ENCODE measurements at places on chromosomes 11 and 22.
A peak's percentile ranks its signal among the peaks of the same experiment; 100 is the strongest.

GRCh38 chr11:62539238-62539925 lies 7.2 kb downstream of the AHNAK start:
- peak; percentile 77 for DNase-seq

GRCh38 chr11:43516316-43516850 lies 157.7 kb downstream of the TTC17 start:
- no peak for DNase-seq

- no peak for DNase-seq
Observed at GRCh38 chr11:13101644-13102512, 92.8 kb downstream of the RASSF10 start.

DNA sequence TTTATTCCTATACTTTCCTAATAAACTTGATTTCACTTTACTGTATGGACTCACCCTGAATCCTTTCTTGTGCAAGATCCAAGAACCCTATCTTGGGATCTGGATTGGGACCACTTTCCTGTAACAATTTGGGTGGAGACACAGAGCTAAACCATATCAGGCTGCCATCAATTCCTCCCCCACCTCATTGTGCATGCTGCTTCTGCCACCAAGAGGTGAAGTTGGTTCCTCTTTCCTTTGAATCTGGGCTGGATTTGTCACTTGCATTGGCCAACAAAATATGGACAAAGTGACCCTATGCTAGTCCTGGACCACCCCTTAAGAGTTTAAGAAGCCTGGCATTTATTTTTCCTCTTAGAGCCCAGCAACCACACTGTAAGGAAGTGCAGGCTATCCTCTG lies 39.4 kb upstream of the CEP295 start:
- DNase-seq = no peak

GRCh38 chr22:47166446-47167016 lies 404.1 kb downstream of the TBC1D22A start:
- no peak for DNase-seq

GRCh38 chr11:112400476-112401014 lies 139.9 kb upstream of the PLET1 start:
- DNase-seq = no peak

DNA sequence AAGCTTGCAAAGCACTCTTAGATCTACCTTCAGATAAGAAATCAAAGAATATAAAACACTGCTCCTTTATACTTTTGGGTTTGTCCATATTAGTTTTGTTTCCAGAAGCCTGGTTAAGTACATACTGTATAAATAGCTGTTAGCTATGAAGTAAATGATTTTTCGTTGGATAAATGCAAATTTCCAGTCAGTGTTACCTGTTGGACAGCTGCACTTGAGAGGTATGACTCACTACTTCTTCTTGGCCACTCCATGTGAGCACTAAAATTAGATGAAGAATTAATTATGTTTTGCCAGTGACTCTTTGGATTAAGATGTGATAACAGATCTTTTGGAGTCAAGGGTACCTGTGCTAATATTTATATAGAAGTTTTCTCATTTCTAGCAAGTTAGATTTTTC lies 9.5 kb upstream of the TSG101 start:
- no peak for DNase-seq

GRCh38 chr11:76237000-76237649 lies 30.8 kb upstream of the WNT11 start:
- no peak for DNase-seq

- DNase-seq = no peak
Observed at GRCh38 chr11:34915136-34916014, 804 bp downstream of the APIP start.

GRCh38 chr11:130429120-130429681 lies 792 bp upstream of the ADAMTS8 start:
- no peak for DNase-seq

GRCh38 chr11:2109541-2110019 lies 29.6 kb downstream of the IGF2 start:
- no peak for DNase-seq

DNA sequence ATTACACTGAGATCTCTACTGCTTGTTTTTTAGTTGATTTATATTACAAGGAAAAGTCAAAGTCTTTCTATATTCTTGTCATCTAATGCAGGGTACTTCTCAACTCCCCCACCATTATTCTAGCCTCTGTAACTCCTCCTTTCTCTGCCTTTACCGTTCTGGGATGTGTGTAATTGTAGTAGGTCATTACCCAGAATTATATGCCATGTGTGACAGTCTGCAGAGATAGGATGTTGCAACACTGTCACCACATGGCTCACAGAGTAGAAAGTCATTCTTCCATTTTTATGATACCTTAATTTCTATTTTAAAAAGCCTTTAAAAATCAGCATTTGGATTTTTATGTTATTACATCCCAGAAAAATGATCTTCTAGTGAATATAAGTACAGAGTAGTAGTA lies 32.7 kb downstream of the ZNF143 start:
- no peak for DNase-seq

GRCh38 chr22:31818481-31819392 lies 64.9 kb downstream of the DEPDC5 start:
- no peak for DNase-seq

DNA sequence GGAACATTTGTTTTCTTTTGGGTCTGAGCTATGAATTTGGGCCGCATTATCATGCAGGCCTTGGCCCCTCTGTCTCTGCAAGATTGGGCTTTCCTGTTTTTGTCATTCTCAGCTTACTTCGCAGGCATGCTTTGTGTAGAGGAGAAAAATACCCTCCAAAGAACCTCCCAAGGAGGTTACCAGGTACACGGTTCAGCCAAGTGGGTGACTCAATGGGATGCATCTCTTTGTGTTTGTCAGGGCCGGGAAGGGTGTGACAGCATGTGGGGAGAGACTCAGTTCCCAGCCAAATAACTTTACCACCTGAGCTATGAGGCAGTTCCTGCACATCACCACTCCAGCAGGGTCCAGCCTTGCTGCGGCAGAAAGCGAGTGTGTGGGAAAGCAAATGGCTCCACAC lies 47.8 kb upstream of the CLDN5 start:
- no peak for DNase-seq

GRCh38 chr22:20792966-20793728 lies 19.2 kb downstream of the SERPIND1 start:
- DNase-seq = no peak

GRCh38 chr11:71309611-71310010 lies 57.2 kb upstream of the SHANK2 start:
- DNase-seq = no peak

DNA sequence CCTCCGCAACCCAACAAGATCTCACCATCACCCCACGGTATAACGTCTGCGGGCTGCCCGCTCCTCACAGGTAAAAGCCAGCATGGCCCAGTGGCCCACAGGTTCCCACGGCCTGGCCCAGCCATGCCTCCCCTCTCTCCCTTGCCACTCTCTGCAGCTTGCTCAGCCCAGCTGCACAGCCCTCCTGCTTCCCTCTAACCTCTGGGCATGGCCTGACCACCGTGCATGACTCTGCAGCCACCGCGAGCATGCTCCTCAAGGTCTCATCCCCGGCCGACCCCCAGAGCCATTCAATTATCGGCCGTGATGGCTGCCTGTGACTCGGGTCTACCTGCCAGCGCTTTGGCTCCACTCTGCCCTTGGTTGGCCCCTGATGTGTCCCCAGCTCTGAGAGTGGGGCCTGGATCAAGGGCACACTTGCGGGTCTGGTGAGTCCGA lies 185.5 kb downstream of the CTTN start:
- DNase-seq = no peak

- DNase-seq = no peak
Observed at GRCh38 chr22:44661070-44661469, 40.9 kb upstream of the PRR5 start.

DNA sequence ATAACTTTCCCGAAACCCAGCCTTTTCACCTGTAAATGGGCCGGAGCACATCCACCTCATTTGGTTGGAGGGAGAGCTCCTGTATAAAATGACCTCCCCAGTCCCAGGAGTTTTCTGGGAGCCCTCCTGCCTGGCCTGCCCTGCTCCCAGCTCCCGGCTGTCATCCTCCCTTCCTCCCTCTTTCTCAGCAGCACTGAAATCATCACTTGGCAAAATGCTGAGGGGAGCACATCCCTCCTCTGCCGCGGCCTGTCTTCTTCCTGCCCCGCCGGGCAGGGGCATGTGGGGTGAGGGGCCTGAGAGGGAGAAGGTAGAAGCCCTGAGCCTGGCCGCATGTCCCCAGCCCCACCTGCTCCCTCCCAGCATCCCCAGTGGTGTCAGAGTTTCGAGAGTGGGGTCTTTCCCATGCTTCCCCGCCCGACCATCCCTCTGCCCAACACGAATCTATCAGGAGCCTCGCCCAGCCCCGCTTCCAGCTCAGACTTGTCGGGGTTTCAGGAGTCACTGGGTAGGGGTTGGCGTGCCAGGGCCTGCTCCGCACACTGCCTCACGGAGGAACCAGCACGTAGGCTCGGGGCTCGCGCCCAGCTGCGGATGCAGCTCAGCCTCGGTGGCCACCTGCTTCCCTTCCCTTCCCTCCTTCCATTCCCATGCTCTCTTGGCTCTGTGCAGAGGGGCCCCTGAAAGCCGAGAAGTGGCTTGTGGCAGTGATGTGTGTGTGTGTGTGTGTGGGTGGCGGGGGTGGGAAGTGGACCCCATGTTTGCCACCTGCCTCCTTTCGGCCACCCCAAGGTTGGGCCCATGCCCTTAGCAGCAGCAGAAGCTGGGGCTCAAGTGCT lies 37.1 kb downstream of the NECTIN1 start:
- DNase-seq = no peak

All from fibroblast of skin of left biceps (primary cell).